ENCODE measurements at places on chromosomes 3 and 15.

DNA sequence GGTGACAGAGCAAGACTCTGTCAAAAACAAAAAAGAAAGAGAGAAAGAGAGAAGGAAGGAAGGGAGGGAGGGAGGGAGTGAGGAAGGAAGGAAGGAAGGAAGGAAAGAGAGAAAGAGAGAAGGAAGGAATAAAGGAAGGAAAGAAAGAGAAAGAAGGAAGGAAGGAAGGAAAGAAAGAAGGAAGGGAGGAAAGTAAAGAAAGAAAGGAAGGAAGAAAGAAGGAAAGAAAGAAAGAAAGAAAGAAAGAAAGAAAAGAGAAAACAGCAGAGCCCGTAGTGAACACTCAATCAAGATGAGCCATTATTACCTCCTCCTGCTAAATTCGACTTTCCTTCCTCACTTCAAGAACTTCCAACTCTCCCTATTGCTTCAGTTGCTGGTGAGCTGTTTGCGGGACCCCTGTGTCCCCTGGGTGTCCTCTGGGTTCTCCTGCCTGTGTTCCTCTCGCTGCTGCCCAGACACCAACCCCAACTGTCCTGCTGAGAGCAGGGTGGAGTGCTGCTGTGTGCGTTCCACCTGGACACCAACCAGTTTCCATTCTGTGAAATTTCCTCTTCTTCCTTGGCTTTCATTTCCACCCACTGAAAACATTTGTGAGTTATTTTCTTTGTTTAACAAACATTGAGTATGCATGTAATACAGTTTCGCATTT lies 266.4 kb downstream of the FAM43A start:
- DNase-seq: no peak
- H3K27me3 ChIP-seq: no peaks in the 10 kb centered on the region
- H3K4me3 ChIP-seq: no peak overlapping the region
- H3K4me1 ChIP-seq: peaks cover 8% of the 10 kb centered on the region

DNA sequence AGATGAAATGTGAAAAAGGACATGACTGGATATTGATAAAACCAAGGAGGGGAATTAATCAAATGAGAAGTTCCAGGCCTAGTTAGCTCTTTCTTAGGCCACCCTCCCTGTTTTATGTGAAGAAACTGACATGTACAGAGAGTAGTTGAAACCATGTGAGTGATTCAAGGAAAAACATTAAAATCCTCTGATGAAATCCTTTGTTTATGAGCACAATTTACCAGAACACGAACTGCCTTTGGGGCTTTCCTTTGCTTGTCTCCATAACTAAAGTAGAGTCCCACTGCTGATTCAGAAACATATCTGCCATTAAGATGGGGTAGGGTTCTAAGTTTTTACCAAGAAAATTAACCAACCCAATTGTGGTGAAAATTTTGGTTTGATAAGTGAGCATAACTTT lies 558.3 kb downstream of the NR2F2 start:
- H3K4me3 ChIP-seq: no peak overlapping the region
- H3K4me1 ChIP-seq: peaks cover 13% of the 10 kb centered on the region
- H3K36me3 ChIP-seq: no peaks in the 10 kb centered on the region
- H3K27ac ChIP-seq: no peak overlapping the region
- H3K27me3 ChIP-seq: peaks cover 3% of the 10 kb centered on the region

GRCh38 chr15:25795061-25795460 lies 68.1 kb downstream of the ATP10A start:
- H3K4me3 ChIP-seq: no peak overlapping the region
- no peak overlapping the region for H3K27ac ChIP-seq
- H3K27me3 ChIP-seq: no peaks in the 10 kb centered on the region
- peaks cover 30% of the 10 kb centered on the region for H3K4me1 ChIP-seq
- DNase-seq: no peak
- H3K36me3 ChIP-seq: no peaks in the 10 kb centered on the region

DNA sequence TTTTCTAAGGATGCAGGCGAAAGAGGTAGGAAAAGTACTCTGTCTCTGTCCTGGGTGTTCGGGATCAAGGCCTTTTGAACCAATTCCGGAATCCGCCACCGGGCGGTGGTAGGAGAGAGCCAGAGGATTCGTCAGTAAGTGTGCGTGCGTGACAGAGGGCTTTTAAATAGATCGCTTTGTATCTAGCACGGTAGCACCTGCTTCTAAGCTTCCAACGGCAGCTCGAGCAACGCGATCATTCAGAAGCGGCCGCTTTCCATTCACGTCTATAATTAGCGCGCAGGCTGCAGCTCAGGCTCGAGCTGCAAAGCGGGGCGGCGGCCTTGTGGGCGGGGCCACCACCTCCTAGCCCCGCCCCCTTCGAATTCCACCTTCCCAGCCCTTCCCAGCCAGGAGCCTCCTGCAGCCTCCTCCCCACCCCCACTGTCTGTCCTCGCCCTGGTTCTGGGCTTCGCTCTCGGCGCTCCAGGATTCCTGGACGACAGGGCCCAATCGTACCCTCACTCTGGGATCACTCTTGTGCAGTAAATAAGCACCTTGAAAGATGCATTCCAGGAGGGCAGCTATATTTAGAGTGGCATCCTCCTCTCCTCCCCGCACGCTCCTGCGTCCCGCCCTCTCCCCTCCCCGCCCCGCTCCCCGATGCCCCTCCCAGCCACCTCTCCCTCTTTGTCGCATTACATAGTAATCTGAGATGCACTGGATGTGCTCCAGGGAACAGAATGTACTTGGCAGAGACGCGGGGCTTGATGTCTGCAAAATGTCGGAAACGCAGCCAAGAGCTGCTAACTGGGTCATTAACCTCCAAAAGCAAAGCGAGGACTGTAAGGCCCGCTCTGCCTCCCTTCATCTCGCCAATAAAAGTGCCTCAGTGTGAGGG lies 224.1 kb upstream of the TPRG1 start:
- H3K27me3 ChIP-seq: peaks cover 9% of the 10 kb centered on the region
- peaks cover 4% of the 10 kb centered on the region for H3K36me3 ChIP-seq
- peak; percentile 84 for DNase-seq
- H3K4me3 ChIP-seq: peak overlapping the region; percentile 90
- peak overlapping the region; percentile 90 for H3K27ac ChIP-seq

DNA sequence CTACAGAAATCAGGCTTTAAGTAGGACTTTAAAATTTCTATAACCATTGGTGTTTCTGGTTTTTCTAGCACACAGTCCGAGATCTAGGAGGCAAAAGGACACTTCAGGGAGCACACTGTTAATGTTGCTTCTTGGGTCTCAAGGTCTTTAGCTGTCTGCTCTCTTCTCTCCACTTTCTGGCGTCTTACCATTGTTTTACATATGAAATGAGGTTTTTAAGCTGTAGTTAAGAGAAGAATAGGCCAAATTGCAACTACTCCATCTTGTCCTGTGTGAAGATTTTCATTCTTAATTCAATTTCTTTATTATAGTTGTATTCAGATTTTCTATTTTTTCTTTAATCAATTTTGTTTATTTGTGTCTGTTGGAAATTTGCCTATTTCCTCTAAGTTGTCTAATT lies 151.4 kb downstream of the WNT7A start:
- H3K27ac ChIP-seq: no peak overlapping the region
- peaks cover 7% of the 10 kb centered on the region for H3K27me3 ChIP-seq
- H3K4me3 ChIP-seq: no peak overlapping the region
- DNase-seq: no peak

- peaks cover 4% of the 10 kb centered on the region for H3K36me3 ChIP-seq
- no peak overlapping the region for H3K4me3 ChIP-seq
- no peak for DNase-seq
- peaks cover 17% of the 10 kb centered on the region for H3K4me1 ChIP-seq
- H3K27me3 ChIP-seq: no peaks in the 10 kb centered on the region
Observed at GRCh38 chr15:36903922-36904556, 196.3 kb downstream of the MEIS2 start.

GRCh38 chr3:177724020-177724638 lies 526.8 kb upstream of the TBL1XR1 start:
- DNase-seq: no peak
- H3K27ac ChIP-seq: no peak overlapping the region
- peaks cover 29% of the 10 kb centered on the region for H3K4me1 ChIP-seq
- H3K4me3 ChIP-seq: no peak overlapping the region

DNA sequence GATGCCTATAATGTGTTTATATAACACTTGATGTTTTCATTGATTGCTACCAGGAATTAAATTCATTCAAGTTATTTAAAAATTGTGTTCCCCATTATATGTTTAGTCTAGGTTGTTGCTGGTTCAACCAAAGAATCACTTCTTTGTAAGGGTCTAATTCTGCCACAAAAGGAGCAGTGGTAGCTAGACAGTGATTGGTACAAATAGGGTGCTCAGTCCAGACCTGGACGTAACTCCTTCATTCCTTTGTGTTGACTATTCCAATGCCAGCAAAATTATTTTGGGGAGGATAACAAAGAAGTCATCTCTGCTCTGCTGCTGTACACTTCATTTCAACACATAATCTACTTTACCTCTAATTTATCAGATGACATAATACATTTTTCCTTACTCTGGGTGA lies 1.2 kb downstream of the CHMP2B start:
- peaks cover 5% of the 10 kb centered on the region for H3K36me3 ChIP-seq
- peak overlapping the region; percentile 98 for H3K4me3 ChIP-seq
- H3K27me3 ChIP-seq: peaks cover 6% of the 10 kb centered on the region
- DNase-seq: no peak
- peak overlapping the region; percentile 100 for H3K27ac ChIP-seq

- no peak overlapping the region for H3K4me3 ChIP-seq
- no peak for DNase-seq
- H3K36me3 ChIP-seq: peaks cover 64% of the 10 kb centered on the region
- no peak overlapping the region for H3K27ac ChIP-seq
Observed at GRCh38 chr15:57288926-57289580, 87.3 kb upstream of the CGNL1 start.

GRCh38 chr15:58396181-58396580 lies 35.6 kb upstream of the LIPC start:
- no peak for DNase-seq
- no peaks in the 10 kb centered on the region for H3K27me3 ChIP-seq
- no peak overlapping the region for H3K4me3 ChIP-seq
- H3K36me3 ChIP-seq: no peaks in the 10 kb centered on the region
- H3K27ac ChIP-seq: peak overlapping the region; percentile 42

GRCh38 chr3:60282866-60283265 lies 968.4 kb downstream of the FHIT start:
- H3K27ac ChIP-seq: no peak overlapping the region
- DNase-seq: no peak
- no peaks in the 10 kb centered on the region for H3K27me3 ChIP-seq
- H3K4me3 ChIP-seq: no peak overlapping the region
- no peaks in the 10 kb centered on the region for H3K36me3 ChIP-seq
- peaks cover 2% of the 10 kb centered on the region for H3K4me1 ChIP-seq

GRCh38 chr3:17023006-17023664 lies 138.4 kb downstream of the PLCL2 start:
- DNase-seq: no peak
- no peaks in the 10 kb centered on the region for H3K4me1 ChIP-seq
- H3K27ac ChIP-seq: no peak overlapping the region
- H3K4me3 ChIP-seq: no peak overlapping the region
- no peaks in the 10 kb centered on the region for H3K36me3 ChIP-seq

GRCh38 chr3:19171794-19172193 lies 23.5 kb downstream of the KCNH8 start:
- H3K4me1 ChIP-seq: no peaks in the 10 kb centered on the region
- H3K27ac ChIP-seq: no peak overlapping the region
- no peak overlapping the region for H3K4me3 ChIP-seq
- no peaks in the 10 kb centered on the region for H3K27me3 ChIP-seq
- no peaks in the 10 kb centered on the region for H3K36me3 ChIP-seq
- no peak for DNase-seq

DNA sequence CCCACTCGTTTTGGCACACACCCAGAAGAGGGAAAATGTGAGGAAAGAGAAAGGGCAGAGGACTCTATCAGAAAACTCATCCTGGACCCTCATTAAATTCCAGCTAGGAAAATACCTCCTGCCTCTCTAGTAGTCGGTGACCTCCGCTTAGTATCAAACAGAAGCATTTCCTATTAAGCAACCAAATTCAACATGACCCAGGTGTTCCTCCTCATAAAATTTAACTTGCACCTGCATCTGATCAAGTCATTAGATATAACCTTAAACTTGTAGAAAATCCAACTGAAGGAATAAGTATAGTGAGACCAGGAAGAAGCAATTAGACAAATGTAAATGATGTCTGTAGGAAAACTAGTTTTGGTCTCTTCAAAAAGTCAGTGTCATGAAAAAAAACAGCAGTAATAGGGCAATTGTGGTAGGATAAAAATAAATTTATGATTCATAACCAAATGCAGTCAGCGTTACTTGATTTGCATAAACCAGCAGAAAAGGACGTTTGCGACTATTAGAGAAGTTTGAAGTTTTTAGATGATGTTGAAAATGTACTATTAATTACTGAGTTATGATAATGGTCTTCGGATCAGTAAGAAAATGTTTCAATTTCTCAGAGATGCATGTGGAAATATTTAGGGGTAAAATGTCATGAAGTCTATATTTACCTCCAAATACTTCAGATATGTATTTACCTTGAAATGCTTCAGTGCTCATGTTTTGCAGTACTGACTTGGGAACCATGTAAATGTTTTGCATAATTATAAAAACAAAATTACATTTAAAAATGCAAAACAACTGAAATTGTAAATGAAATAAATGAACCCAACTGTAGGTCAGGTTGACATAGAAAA lies 44.6 kb downstream of the LDHAL6B start:
- no peak overlapping the region for H3K4me3 ChIP-seq
- H3K36me3 ChIP-seq: no peaks in the 10 kb centered on the region
- H3K27ac ChIP-seq: no peak overlapping the region
- DNase-seq: no peak

- H3K27me3 ChIP-seq: no peaks in the 10 kb centered on the region
- H3K36me3 ChIP-seq: peaks cover 23% of the 10 kb centered on the region
- no peak for DNase-seq
- no peak overlapping the region for H3K27ac ChIP-seq
Observed at GRCh38 chr3:188287762-188288505, 134.0 kb downstream of the LPP start.

- H3K4me3 ChIP-seq: no peak overlapping the region
- no peak overlapping the region for H3K27ac ChIP-seq
- no peaks in the 10 kb centered on the region for H3K4me1 ChIP-seq
- no peaks in the 10 kb centered on the region for H3K27me3 ChIP-seq
- H3K36me3 ChIP-seq: peaks cover 19% of the 10 kb centered on the region
Observed at GRCh38 chr15:42228036-42228435, 19.9 kb upstream of the VPS39 start.

DNA sequence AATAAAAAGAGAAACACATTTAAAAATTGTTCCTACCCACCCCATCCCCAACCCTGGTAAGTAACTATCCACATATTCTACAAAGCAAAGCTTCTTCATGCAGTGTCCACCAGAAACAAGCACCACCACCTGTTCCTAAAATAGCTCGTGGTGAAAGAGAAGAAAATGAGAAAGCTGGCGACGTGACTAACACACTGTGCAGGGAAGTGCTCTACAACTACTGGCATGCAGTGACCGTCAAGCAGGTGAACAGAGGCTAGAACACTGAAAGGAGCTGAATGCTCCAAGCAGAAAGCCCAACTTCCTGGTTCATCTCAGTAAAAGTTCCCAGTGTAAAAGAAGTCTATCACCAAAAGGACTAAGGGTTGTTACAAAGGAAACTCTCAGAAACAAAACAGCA lies 80.7 kb downstream of the NR2E3 start:
- no peak overlapping the region for H3K4me3 ChIP-seq
- H3K4me1 ChIP-seq: no peaks in the 10 kb centered on the region
- H3K36me3 ChIP-seq: peaks cover 25% of the 10 kb centered on the region
- DNase-seq: no peak
- no peak overlapping the region for H3K27ac ChIP-seq

GRCh38 chr15:77352887-77353286 lies 67.0 kb downstream of the PEAK1 start:
- H3K27ac ChIP-seq: no peak overlapping the region
- H3K4me3 ChIP-seq: no peak overlapping the region
- no peaks in the 10 kb centered on the region for H3K4me1 ChIP-seq
- DNase-seq: no peak

- H3K4me1 ChIP-seq: peaks cover 13% of the 10 kb centered on the region
- peak overlapping the region; percentile 96 for H3K4me3 ChIP-seq
- no peak for DNase-seq
- peak overlapping the region; percentile 91 for H3K27ac ChIP-seq
Observed at GRCh38 chr15:62059816-62060112, 483 bp downstream of the VPS13C start.
